ENCODE measurements at places on chromosomes 6 and 20.
A peak's percentile ranks its signal among the peaks of the same experiment; 100 is the strongest.

DNA sequence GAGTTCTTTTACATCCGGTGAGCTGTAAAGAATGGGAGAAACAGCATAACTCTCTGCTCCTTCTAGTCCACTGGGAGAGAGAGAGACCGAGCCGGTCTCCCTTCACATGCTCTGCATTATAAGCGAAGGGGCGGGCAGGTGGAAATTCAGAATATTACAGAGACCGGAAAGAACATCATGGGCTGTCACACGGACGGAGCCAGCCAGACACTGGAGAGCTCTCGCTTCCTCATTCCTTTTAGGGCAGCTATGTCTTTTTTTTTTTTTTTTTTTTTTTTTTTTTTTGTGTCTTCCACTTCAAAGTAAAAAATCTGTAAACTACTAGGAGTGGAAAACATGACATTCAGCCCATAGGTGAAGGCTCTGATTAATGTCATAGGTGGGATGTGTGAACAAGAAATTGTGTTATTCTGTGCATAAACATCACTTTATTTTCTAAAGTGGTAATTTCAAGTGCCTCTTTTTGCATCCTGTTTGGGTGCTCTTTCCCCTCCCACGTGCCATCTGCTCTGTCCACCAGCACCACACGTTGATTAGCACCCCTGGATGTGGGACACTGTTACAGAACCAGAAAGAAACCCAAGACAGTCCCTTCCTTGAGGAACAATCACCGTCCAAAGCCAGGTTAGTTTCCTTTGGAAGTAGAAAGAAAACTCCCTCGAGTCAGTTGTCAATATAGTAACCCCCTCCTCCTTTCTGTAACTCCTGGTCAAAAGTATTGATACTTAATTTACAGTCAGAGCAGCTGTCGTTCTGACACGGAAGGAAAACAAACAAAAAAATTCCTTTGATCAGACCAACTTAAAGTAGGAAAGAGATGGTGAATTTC, at the start of gene TAGAP:
Gene TAGAP (minus strand): TSS at position 93 of the 829 bp plus-strand sequence. CDS start 845 bp downstream, outside the sequence.
- peak; percentile 51 for DNase-seq

- DNase-seq: no peak
These were observed 121.0 kb upstream of the BEND6 start for GRCh38 chr6:56833873-56834272.

GRCh38 chr6:42742116-42742894, 3.6 kb downstream of the TBCC start:
- no peak for DNase-seq

- no peak for DNase-seq
These were observed 62.8 kb downstream of the JARID2 start for GRCh38 chr6:15308435-15309213.

DNA sequence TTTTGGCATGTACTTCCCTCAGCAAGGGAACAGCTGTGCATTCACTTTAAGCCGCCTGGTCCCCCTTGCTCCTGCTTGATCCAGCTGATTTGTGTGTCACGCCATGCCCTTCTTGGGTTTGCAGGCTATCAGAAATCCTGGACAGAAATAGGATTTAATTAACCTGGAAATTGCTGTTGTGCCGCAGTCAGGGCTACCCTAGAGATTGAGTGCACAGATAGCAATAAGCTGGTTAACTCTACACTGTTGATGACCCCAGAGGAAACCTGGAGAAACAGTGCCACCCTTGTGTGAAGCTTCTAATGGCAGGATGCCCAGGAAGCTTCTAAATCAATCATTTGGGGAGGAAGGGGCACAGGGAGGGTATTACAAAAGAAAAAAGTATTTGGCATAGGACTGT, 199.0 kb downstream of the JARID2 start:
- DNase-seq: no peak

DNA sequence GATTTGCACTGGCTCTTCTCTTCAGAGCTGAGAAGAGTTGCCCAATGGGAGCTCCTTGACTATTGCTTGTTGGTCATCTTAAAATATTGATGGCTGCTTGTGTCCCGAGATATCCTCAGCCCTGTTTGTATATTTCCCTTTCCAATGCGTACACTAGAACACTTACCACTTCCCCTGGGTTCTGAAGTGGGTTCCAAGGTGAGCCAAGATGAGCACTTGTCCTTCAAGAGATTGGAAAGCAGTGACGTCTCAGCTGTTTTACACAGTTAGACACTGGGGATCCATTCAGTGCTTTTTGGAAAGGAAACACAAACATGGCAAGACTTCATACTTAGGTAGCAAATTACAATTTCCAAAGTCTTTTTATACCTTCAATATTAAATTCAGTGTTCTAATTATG, 716.4 kb upstream of the CITED2 start:
- no peak for DNase-seq

GRCh38 chr20:51021067-51022025, 1.6 kb downstream of the KCNG1 start:
- no peak for DNase-seq

DNA sequence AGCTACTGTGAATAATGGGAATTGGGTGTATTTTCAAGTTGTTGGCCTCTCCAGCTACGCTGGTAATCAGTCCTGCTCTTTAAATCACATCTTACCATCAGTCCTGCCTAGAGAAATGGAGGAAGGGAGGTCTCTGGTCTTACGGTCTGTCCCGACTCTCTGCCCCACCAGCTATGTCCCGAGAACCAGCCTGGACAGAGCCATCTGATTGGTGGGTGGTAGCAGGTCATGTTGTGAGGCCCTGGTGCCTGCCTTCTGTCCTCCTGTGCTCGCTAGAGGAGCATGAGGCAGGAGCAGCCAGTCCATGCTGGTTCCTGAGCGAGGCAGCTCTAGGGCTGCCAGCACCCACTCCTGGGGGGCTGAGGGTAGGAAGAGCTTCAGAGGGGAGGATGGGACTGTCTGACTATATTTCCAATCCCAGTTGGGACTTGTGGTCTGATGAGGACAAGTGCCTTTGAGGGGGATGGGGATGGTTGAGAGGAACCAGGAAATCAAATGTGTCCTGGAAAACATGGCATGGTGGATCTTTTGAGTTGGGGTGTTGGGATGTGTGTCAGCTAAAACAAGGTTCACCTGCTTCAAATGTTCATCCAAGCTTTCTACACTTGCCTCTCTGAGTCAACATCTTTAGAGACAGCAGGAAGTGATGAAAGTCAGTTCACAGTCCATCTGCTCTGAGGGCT, 33.0 kb downstream of the SYNJ2 start:
- DNase-seq: no peak

DNA sequence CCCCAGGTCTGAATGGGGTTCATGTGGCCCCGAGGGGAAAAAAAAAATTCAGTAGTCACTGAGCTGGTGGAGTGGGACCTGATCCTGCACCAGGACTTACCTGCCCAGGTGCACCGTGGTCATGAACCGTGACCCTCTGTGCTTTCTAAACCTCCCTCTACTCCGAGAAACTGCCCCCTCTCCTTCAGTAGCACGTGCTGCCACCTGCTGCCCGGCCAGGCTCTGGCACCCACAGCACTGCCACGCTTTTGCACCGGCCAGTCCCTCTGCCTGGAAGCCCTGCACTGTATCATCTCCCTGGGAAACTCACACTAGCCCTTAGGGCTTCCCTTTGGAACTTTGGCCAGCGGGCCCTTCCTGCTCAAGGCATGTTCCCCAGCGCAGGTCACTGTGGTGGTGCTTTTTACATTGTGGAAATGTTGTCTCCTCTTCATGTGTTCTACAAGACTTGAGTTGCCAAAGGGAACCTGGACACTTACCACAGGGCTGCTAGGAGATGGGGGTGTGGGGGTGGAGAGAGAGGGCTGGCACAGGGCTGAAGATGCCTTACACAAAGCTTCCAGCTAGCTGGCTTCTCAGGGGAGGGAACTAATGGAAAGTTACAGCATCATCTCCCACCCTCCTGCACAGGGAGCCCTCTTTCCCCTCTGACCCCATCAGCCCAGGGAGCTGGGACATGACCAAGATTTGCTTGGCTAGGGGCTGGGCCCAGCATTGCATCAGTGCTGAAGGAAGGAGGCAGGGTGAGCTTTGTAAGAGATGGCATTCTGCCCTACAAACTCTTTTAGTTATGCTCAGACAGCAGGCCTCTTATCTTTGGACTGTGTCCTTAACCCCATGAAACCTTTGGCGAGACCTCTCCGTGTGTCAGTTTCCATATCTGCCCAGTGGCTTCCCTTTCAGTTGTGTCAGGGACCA, 2.5 kb upstream of the PTPRT start:
- DNase-seq: no peak

- no peak for DNase-seq
These were observed 347.0 kb downstream of the RNGTT start for GRCh38 chr6:88616380-88616779.

- DNase-seq: no peak
These were observed 89.1 kb downstream of the PHF3 start for GRCh38 chr6:63724721-63725120.

- no peak for DNase-seq
These were observed 534 bp downstream of the KIAA1755 start for GRCh38 chr20:38260025-38260377.

DNA sequence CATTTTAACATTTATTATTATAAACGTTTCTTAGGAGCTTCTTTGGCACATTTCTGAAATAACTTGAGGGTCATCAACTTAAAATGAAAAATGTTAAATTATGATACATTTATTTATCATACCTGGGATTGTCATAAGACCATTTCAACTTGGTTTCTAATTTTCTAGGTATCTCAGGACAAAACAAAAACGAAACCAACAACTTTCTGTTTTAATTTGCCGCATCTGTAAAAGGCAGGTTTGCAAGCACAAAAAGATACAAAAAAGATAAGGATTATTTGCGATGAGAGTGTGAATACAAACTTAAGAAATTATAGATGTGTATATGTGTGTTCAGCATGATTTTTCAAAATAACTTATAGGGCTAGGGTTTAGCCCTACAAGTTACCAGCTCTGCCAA, 395.0 kb upstream of the RUNX2 start:
- DNase-seq: no peak

DNA sequence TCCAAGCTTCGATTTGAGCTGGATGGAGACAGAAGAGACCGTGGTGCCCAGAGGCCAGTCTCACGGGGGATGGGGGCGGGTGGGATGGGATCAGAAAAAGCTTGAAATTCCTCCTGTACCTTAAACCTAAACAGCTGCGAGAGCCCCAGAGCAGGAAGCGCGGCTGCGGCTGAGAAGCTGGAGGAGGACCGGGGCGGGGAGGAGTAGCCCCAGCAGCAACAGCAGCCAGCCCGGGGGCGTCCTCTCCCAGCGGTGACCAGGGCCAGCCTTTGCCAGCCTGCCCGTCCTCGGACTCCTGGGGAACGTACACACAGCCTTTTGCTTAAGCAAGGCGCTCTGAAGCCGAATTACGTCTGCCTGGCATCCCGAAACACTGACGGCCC, 17.4 kb upstream of the PRDM13 start:
- no peak for DNase-seq

- DNase-seq: no peak
These were observed 661.7 kb upstream of the CITED2 start for GRCh38 chr6:140036196-140036595.

GRCh38 chr20:43916881-43917371, 2.3 kb downstream of the TOX2 start:
- DNase-seq: no peak

DNA sequence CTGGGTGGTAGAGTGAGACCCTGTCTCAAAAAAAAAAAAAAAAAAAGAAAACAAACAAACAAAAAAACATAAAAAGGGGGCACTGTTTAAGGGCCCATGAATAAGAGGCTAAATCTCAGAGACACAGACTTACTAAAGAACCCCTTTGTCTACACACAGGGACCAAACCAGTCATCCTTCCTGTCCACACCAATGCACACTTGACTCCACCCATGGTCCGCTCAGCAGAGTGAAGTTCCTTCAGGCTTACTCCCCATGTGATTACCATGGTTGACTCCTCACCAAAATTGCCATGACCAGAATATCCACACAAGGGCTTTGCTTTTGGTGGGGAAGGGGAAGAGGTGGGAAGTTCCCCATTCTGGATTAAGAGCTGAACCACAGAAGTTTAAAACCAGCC, 19.4 kb upstream of the REPS1 start:
- DNase-seq: no peak

DNA sequence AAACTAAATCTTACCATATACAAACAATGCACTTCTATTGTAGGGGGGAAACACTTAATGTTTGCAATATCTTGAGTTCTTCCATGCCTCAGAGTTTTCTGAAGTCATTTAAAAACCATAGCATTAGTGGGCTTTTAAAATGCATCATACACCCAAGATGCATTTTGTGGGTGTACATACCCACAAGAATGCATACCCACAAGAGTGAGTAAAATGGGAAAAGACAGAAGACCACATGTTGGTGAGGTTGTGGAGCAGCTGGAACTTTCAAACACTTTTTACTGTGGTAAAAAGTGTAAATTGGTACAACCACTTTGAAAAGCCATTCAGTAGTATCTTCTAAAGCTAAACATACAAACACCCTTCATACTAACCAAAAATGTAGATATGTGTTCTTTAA, 57.5 kb downstream of the CYB5R4 start:
- no peak for DNase-seq

DNA sequence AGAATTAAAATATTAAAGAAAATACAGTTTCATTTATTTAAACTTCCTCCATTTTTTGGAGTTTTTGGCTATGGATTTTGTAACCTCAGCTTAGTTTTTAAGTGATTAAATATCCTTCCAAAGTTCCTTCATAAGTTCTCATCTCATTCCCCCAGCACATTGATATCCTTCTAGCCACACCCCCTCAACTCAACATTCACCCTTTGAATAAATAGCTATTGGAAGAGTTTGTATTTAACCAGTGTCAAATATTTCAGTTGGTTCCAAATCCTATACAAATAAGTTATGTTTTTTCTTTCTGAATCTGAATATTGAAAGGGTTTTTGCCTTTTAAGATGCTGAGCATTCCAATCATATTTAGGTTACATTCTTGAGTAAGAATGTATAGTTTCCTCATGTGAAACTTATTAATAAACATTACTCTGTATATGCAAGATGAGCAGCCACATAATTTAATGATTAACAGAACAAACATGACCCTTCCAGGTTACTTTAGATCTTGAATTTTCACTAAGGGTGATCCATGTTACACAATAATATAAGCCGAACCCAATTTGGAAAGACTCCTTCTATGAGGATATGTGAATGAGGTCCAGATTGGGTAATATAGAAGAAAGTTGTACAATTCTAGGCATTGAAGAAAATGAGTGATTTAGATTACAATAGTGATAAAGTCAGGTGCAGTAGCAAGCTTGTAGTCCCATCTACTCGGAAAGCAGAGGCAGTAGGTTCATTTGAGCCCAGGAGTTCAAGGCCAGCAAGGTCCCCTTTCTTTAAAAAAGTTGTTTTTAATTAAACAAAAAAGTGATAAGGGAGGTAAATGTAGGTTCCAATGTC, 13.6 kb downstream of the GLYATL3 start:
- no peak for DNase-seq

GRCh38 chr20:17648791-17649730, 33.0 kb downstream of the RRBP1 start:
- no peak for DNase-seq

DNA sequence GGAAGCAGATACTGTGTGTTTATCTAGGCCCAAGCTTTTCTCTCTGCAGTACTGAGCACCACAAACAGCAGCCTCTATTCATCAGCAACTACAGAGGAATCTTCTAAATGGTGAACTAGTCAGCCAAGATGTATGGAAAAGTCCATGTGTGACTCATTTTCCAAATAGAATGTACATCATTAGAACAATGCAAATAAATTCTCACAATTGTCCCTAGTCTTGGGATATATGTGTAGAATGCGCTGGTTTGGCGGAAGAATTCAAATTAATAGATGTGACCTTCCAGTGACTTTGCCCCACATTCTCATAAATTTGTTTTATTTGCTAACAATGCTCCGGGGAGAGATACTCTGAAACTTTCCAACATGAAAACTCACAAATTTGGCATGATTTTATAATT, 436.2 kb downstream of the CBLN4 start:
- no peak for DNase-seq

- no peak for DNase-seq
These were observed 387.1 kb downstream of the THBS2 start for GRCh38 chr6:168866534-168866933.

- no peak for DNase-seq
These were observed 62.5 kb upstream of the TOP1 start for GRCh38 chr20:40966103-40966502.
